Stimulated activated CD4-positive, alpha-beta T cell treated with anti-CD3 and anti-CD28 coated beads, Interleukin-15, amount 100 ng/mL, for 1 hour (primary cell): ENCODE measurements at places on chromosomes 7 and 10.
A peak's percentile ranks its signal among the peaks of the same experiment; 100 is the strongest.

DNA sequence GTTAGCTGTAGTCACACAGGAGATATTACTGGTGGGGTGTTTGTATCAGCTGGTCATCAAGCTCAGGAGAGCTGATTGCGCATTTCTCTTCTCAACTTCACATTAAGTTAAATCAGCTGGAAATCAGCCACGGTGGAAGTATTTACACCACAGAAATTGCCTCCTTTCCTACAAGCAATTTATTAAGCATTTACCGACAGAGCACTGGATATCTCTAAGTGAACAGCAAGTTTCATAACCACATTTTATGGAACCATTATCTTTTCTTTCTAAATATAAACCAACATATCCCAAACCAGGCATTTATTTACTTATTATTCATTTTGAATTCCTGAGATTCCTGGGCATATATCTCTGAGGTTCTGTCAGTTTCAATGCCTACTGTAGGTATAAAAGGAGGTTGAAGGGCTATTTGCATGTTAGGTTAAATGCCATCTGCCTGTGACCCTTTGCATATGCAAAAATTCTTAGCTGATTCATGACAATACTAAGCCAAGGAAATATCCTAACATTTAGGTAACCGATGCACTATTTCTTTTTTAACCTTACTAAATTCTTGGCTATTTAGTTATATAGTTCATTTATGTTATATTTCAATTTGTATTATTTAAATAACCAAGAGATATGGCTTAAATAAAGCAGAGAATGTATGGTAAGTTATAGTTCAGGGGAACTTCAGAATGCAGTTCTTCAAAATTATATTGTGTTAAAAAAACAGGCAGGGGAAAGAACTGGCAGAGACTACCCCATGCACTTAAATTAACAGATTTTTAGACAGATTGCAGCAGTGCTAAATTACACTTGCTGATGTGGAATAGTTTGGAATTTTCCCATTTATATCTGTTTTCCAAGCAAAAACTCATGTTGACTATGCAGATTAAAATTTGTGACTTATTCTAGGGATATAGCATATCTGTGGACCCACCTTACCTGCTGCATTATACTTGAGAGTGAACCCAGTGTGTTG is 56.8 kb downstream of the DYNC1I1 start:
- no peak for DNase-seq

DNA sequence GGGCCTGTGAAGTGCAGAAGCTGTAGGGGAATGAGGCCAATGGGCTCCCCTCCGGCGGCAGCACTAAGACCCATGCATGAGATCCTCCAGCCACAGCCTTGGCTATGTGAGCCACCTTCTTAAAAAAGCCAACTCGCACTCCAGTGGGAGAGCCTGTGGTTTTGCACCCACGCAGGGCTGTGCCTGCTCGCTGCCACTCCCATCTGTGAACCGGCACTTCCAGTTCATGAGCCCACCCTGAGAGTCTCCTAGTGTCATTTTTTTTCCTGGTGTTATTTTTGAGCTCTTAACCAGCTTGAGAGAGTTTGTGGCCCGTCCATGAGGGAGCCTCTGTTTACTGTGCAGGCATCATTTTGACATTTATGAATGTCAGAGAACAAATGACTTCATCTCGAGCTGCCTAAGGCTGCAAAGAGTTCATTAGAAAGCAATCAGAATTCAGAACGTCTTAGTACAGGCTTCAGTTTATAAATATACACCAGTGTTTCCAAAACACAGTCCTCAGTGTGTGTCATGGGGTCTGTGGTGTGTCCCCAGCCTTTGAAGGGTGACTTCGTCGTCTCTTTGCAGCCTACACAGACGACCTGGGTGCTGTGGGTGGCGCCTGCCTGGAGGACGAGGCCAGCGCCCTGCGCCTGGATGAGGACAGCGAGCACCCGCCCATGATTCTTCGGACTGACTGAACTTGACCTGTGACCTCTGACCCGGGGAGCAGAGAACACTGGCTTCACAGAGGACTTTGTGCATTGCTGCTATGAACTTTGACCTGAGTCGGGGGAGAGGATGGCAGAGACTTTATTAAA is 40.4 kb downstream of the WIPI2 start:
- DNase-seq: no peak

- no peak for DNase-seq
Measured at GRCh38 chr10:127977357-127978009, 70.6 kb downstream of the PTPRE start.

DNA sequence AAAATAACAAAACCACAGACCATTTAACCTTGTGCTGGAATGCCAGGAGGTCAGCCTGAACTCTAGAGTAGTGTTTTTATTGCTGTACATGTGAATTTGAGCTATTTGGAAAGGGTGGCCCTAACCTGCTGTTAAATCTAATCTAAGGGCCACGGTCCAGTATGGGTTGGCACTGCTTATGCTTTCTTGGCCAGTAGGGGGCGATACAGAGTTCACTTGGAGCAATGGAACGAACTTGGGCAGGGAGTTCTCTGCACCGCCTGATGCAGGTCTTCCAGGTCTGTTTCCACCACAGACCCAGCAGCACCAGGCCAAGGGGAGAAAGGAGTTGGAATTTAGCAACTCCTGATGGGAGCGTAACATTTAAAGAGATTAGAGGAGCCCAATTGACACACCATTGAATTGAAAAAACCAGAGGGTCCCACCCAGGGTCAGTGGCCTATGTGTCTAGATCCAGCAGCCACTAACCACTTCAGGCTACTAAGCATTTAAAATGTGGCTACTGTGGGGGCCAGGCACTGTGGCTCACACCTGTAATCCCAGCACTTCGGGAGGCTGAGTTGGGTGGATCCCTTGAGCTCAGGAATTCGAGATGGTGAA is 75.7 kb upstream of the EFCAB10 start:
- peak; percentile 46 for DNase-seq

GRCh38 chr10:72177454-72177853 is 38.4 kb upstream of the ANAPC16 start:
- no peak for DNase-seq

- DNase-seq: no peak
Measured at GRCh38 chr7:156667110-156667426, 26.5 kb downstream of the RNF32 start.

DNA sequence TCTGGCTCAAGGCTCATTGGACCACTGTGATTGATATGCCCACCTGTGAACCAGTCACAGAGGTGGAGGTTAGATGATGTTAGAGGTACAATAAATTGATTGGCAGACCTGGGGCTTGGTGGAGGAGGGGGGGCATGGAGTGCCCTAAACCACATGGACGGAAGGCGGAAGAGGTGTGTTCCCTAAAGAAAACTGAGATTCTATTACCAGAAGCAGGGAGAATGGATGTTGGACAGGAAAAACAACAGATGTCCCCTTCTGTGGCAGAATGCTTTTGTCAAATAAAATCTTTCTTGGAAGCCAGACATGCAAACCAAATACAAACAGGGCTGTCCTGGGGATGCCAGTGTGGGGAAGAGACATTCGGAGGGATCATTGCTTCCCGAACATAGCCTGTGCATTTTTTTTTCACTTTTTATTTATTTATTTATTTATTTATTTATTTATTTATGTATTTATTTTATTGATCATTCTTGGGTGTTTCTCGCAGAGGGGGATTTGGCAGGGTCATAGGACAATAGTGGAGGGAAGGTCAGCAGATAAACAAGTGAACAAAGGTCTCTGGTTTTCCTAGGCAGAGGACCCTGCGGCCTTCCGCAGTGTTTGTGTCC is 433.9 kb downstream of the RPS24 start:
- DNase-seq: no peak

DNA sequence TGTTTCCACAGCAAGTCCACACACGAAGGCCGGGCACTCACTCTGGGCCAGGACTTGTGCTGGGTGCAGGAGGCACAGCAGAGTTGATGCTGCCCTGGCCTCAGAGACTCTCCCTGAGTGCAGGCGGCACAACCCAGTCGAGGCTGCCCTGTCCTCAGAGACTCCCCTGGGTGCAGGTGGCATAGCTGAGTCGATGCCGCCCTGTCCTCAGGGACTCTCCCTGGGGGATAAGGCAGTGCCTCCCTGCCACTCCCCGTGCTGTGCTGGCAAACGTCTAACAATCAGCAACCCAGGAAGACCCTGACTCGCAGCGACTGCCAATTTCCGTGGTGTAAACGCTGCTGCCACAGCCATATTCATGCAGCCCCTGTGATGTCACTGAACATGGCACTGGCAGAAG is 93.1 kb downstream of the PDGFA start:
- DNase-seq: no peak

DNA sequence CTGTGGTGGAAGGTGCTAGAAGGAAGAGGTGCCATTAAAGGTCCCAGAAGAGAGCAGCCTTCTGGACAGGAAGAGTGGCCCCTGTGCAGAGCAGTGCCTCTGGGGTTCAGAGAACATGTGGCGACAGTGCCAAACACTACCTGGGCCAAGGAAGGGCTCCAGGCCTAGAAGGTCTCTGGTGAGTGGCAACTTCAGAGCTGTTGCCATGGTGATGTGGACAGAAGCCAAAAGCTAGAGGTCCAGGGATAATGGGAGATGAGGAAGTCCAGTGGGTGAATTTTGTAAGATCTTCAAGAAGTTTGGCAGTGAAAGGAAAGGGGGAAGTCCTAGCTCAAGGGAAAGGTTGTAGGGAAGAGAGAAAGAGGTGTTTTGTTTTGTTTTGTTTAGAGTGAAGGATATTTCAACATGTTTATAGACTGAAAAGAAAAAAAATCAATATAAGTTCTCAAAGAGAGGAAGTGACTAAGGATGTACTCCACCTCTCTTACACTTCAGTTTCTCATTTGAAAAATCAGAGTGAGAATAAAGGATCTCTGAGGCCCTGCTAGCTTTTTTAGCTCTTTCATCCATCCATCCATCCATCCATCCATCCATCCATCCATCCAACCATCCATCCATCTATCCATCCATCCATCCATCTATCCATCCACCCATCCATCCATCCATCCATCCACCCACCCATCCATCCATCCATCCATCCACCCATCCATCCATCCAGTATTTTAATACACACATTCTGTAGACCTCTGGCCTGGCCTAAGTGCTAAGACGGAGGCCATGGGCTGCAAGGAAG is 77.1 kb upstream of the DUSP5 start:
- no peak for DNase-seq

DNA sequence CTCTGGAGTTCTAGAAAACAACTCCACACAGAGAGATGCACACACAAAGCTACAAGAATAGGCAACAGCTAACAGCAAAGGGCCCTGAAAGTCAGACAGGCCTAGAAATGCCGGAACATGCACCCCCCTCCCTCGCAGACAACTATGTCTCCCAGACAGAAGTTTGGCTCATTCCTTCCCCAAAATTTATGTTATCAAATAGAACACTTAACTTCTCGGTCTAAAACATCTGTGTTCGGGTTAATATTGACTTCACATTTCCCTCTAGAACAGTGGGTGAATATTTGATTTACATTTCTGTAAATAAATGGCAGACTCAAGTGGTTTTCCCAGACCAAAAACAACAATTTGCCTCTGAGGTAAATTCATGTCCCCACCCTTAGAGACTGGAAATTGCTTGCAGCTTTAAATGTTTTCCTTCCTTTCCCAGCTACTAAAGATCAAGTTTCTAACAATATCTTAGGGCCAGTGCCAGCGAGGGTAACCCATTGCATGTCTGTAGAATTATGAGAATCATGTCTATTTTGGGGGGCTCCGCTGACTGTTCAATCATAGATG is 92.5 kb upstream of the INHBA start:
- no peak for DNase-seq

DNA sequence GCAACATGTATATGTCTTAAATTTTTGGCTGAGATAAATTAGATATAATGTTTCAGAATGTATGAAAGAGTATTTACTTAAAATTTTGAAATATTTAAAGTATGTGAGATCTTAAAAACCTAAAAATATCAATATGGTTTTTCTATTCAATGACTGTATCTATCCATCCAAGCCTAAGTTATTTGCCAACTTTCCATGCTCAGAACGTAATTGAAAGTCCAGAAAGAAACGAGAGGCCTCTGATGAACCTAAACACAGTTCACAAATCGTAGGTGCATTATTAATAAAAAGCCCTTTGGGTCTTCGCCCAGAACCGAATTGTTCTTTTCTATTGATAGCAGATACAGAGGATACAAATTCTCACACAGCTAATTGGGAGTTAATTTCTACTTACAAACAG is 6.5 kb downstream of the SVIL start:
- DNase-seq: no peak

GRCh38 chr7:151428378-151429236 is 11.3 kb downstream of the CRYGN start:
- DNase-seq: no peak
